Activated CD4-positive, alpha-beta T cell treated with anti-CD3 and anti-CD28 coated beads, Interleukin-2, amount 50 U/mL, for 24 hours (primary cell): ENCODE measurements at places on chromosomes 1 and 21.

DNA sequence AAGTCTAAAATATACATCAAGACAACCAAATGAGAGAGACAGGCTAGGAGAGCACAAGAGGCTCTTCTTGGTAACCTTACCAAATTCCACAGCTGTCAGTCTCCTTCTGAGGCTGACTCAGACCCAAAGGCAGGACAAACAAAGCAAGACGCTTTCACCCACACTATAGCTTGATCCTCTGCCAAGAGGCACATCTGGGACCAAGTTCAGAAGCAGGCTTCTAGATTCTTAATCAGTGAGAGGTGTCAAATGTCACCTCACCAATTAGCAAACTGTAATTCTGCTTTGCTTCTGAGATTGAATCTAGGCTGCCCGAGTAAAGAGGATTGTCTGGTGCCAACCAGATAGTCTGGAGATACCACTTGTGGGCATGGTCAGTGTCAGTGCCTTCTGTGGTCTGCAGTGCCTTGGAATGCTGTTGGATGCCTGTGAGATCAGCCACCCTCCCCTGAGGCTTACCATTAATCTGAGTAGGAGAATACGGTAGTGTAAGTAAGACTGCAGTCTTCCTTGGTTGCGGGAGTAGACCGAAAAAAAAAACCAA is 151.0 kb downstream of the FMN2 start:
- DNase-seq: no peak

- no peak for DNase-seq
Measured at GRCh38 chr1:92990828-92991227, 29.6 kb upstream of the DIPK1A start.

DNA sequence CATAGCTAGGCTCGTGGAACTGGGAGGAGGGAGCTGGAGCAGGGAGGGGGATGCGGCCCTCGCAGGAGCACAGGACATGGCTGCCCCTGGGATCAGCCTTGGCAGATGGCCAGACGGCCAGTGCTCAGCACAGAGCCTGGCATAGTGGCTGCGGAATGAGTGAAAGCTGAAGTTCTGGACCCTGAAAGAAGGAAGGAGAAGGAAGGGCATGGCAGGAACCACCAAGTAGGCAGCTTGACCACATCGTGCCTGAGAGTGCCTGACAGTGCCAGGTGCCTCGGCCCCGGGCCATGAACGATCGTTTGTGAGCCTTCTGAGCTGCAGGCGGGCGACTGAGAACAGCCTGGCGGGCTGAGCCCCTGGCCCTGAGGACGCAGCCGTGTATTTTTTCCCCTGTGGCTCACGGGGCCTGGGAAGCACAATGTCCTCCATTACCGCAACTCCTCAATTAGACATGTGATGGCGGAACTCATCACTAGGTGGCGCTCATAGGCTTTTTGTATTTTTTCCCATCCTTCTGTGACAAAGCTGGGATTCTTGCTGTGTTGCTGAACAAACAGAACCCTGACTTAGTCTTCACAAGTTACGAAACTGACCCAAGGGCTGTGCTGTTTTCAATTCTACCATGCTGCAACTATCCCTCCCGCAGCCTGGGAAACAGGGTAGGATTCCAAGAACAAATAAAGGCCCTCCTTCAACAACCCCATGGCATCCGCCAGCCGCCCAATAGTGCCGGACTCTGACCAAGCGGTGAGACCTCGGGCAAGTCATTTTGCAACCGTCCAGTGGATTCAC is 29.9 kb upstream of the TMEM61 start:
- DNase-seq: peak; percentile 24

- no peak for DNase-seq
Measured at GRCh38 chr1:27598295-27598687, 5.7 kb downstream of the AHDC1 start.

DNA sequence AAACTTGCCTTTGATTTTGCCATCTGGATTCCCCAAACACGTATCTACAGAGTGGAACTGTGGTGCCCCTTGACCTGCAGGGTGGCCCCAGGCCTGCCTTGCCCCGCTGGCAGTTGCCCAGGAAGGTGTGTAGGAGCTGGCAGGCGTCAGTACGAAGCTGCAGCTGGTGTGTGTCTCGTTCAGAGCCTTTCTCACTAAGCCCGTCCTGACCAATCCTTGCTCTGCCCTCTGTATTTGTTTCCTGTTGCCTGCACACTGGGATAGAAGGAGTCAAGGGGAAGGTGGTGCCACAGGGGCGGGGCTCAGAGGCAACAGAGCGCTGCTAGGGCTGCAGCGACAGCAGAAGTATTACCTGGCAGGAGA is 5.2 kb upstream of the VSIG8 start:
- no peak for DNase-seq

- no peak for DNase-seq
Measured at GRCh38 chr1:183607322-183607980, 17.2 kb upstream of the NCF2 start.

GRCh38 chr1:14168326-14169063 is 430.0 kb upstream of the KAZN start:
- no peak for DNase-seq

DNA sequence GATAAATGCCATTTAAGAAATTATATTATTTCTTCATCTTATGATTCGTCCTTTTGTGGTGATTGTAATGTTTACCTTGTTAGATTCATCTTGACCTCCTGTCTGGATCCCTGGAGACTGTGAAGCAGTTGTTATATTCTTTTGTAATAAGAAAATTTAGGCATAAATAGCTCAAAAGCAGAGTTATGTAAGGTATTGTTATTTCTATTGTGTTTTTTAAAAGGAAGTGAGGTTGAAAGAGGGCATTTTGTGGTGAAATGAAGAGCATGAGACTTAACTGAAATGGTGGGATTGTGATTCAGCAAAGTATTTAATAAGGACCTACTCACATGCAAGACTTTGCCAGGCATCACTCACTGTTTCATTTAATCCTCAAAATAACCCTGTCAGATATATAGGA is 104.0 kb downstream of the PDE4B start:
- DNase-seq: no peak

DNA sequence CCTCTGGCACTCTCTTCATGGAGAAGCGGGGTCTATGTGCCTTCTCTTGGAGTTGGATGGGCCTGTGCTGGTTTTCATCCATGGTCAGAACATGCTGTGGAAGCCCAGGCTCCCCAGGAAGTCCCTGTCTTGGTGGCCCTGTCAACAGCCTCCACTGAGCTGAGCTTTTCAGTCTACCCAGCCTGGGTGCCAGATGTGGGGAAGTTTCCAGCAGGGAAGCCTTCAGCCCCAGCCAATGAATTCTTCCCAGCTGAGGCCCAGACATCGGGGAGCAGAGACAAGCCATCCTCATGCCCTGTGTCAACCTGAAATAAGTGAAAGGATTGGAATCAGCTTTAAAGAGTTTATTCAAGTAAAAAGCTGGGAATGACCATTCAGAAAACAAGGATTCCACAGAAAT is 75.1 kb upstream of the PGBD5 start:
- DNase-seq: no peak

DNA sequence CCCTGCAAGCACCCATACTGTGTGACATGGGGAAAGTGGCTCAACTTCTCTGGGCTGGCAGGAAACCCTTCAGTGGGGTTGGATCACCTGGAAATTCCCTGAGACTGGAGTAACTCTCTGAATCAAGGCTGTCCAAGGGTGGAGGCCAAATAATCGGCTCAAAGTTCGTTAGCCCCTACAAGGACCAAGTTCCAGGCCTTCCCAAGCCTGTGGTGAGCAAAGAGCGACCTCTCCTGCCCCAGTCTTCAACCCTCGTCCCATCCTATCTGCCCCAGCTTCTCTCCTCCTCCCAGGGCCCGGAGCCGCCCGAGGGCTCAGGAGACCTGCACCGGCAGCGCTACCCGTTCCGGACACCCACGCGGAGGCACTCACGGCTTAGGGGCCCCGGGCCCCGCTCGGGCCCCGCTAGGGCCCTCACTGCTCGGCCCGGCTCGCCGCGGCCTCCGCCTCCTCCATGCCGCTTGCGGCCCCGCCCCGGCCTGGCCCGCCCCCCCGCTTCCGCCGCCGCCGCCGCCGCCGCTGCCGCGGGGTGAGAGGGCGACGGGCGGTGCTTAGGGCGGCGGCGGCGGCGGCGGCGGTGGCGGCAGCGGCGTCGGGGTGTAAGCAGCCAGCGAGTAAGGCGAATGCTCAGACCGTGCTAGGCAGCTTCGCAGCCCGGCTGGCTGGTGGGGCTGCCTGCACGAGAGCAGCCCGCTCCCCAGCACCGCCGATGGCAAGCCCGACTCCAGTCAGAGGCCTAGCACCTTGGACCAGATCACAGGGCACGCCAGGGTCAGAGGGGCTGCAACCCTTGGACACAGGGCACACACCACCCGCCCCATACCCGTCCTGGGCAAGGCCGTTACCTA is at the start of gene POMGNT1:
Gene POMGNT1, minus strand, starts transcription at position 471 of the 848 bp plus-strand sequence. CDS start 613 bp downstream, outside the sequence.
- peak; percentile 51 for DNase-seq

DNA sequence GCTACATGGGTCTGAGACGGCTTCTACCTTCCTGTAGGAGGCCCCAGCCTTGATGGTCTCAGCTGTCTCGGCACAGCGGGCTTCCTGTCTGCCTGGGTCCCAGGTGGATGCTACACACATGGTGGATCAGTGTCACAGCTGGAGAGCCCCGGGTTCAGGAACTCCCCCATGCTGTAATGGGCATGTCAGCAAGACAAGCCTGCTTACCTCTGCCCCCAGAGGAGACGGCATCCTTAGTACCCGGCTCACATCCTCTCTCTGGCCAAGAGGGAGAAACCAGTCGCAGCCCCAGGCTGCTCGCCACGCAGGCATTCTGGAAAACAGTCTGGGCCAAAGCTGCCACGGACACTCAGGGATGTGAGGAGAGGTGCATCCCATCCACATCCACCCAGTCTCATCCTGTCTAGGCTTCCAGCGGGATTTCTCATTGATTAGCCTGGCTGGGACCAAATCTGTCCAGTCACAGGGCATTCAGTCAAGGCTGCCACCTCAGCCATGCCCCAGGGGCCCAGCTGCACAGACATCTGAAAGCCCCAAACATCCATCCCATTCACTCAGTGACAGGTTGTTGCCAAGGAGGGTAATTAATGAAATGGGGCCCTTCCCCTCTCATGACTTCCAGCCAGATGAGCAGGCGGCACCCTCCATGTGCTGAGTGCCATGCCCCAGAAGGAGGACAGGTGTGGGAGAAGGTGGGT is 10.5 kb downstream of the SNAP47 start:
- DNase-seq: no peak

DNA sequence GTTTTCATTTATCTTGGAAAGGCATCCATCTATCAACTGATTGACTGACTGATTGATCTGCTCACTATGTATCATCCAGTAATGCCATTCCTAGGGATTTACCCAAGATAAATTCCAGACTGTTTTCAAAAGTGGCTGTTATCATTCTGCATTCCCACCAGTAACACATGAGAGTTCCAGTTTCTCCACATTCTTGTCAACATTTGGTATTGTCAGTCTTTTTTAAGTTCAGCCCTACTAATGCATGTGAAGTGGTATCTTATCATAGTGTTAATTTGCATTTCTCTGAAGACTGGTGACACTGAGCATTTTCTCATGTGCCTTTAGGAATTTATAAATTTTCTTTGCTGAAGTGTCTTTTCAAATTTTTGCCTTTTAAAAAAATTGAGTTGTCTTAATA is 99.6 kb downstream of the SIM2 start:
- no peak for DNase-seq

DNA sequence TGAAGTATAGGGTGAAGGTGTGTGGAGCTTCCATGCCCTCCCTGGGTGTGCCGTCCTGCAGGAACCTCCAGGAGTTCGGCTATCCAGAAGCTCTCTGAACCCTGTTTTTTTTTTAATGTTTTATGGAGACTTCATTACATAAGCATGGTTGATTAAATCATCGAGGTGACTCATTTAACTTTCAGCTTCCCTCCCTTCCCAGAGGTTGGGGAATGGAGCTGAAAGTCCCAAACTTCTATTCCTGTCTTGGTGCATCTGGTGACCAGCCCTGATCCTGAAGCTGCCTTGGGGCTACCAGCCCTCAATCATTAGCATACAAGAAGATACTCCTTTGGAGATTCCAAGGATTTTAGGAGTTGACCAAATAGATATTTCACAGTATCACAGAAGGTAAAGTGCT is 9.5 kb downstream of the RRP15 start:
- no peak for DNase-seq

DNA sequence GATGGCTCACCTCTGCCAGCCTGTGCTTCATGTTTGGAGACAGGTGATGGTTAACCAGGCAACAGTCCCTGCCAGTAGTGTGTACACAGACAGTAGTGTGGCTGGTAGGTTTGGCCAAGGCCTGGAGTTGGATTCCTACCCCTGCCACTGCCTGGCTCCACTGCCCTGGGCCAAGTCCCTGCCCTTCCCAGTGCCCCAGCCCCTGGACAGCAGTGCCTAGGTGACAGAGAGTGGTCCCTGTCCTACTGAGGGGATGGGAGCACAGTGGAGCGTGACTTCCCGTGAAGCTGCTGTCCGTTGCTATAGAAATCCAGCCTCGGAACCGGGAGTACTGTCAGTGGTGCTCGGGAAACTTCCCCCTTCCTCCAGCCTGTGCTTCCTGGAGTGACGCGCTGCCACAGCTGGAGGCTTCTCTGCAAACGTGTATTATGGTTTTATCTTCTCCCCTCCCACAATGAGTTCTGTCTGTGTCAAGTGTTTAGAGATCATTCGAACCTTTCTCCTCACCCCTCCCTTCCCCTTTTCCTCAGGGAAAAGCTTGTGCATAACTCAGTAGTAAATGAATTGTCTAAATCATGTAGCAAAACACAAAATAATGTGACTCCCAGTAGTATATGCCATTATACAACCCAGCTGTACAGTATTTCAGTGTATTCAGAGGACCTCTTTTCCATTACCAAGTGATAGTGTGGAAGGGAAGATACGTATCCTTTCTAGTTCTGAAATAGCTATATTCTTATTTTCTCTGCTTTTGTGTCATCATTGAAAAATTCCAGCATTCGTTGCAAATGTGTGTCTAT is 73.4 kb downstream of the GALNT2 start:
- DNase-seq: no peak

DNA sequence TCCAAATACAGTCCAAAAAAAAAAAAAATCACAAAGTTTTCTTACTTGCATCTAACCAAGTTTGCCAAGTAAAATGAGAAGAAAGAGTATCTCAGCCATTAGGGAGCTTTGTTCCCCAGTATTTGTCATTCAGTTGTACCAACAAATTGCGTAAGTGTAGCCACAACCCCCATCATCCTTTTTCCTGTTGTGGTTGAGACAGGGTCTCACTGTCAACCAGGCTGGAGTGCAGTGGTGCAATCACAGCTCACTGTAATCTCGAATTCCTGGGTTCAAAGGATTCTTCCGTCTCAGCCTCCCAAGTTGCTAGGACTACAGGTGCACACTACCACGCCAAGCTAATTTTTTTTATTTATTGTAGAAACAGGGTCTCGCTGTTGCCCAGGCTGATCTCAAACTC is 9.5 kb downstream of the STX6 start:
- no peak for DNase-seq

GRCh38 chr1:32052887-32053286 is 19.9 kb upstream of the TMEM39B start:
- no peak for DNase-seq
